ENCODE measurements at places on chromosomes 12 and 14.

GRCh38 chr14:52873065-52873464, 77.8 kb downstream of the FERMT2 start:
- DNase-seq = no peak

DNA sequence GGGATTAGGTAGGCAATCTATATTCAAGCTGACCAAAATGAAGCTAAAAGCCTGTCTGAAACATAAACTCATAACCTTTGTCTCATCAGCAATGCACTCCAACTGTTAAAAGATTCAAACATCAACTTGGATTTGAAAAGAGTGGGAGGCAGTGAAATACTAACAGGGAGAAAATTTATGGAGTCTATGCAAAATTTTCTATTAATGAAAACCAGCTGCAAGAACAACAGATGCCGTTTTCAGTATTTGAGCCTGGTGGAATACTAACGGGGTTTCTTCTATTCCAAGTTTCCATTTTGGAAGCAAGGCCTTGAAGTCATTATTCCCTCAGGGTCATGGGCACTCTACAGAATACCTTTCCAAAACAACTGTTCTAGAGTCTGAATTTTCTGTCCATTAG, 88.3 kb downstream of the LRP6 start:
- no peak for DNase-seq

DNA sequence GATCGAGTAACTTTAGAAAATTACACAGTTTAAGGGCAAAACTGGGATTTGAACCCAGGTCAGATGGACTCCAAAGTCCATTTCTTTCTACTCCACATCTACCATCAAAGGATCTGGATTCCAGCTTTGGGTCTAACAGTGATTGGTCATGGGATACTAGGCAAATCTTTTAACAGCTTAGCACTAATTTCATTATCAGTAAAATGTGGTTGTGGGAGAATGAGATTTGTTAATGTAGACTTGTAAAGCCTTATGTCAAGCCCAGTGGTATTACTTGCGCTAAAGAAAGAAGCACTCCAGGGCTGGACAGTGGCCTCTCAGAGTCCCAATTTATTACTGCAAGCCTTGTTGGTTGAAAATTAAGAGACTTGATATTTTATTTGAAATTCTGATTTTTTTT, 65.2 kb upstream of the MANSC4 start:
- DNase-seq = no peak

- DNase-seq = no peak
Measured at GRCh38 chr14:67441256-67441655, 29.3 kb upstream of the PLEK2 start.

- DNase-seq = no peak
Measured at GRCh38 chr12:80504389-80505163, 60.5 kb downstream of the PTPRQ start.

DNA sequence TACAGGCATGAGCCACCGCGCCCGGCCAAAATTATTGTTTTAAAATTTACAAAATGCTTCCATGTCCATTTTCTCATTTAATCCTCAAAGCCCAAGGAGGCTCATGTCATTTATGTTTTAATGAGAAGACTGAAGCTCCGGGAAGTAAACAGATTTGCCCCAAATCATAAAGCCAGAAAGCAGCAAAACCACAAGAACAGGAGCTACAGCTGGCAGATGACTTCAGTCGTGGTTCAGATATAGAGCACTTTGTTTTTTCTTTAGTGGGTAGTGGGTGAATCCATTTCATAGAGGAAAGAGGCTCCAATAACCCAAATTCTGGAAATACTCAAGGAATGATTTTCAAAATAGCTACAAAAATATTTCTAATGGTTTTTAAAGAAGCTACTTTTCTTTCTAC, 45.4 kb upstream of the VPS33A start:
- no peak for DNase-seq

GRCh38 chr14:74362361-74362915, 14.2 kb downstream of the VRTN start:
- peak; percentile 76 for DNase-seq

DNA sequence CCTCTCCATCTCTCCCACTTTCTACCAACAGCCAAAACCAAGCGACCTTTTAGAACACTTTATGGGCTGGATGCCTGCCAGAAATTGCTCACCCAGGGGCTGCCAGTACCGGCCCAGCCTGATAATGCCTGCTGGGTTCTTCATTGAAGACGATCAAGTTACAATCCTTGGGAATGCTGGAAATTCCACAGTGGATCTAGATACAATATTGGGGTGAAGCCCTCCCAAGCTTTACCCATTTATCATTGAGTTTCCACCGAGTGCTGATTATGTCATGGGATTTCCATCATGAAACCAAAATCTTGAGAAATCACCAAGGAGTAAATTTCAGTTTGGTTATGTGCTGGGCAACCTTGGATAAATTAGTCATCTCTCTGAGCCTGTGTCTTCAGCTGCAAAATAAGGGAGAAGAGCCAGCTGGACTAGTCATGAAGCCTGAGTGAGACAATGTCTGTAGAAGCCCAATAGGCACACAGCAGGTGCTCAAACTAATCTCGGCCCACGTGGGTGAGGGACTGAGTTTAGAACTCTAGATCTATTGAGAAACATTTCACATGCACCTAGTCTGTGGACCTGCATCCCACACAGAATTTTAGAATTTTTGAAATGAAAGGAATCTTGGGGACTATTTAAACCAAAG, 75.5 kb upstream of the CLMN start:
- DNase-seq = no peak

DNA sequence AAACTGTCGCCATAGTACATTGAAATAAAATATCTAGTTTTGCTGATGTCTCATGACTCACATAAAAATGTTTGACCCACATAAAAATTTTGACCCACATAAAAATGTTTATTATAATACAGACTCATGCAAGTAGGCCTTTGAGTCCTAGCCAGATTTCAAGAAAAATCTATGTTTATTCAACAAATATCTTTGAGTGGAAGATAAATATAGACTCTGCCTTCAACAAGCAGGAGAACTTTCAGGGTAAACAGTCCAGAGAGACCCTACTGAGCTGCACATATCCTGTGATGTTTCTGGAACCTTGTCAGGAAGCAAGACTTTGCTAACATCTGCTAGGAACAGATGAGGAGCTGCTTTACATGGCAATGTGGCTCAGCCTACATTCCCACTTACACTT, 283.1 kb downstream of the MDGA2 start:
- DNase-seq = no peak

DNA sequence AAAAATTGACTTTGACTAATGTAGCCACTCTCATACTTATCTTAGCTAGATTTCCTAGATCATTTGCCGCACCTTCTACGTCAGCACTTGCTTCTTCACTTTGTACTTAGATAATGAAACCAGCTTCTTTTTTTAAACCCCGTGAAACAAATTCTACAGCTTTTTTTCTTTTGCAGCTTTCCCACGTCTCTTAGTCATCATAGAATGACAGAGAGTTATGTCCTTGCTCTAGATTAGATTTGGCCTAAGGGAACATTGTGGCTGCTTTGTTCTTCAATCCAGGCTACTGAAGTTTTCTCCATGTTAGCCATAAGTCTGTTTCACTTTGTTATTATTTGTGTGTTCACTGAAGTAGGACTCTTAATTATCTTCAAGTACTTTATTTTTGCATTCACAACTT, 94.9 kb downstream of the SLCO1A2 start:
- no peak for DNase-seq

GRCh38 chr14:33914676-33915516, 36.0 kb downstream of the EGLN3 start:
- no peak for DNase-seq

- DNase-seq = no peak
Measured at GRCh38 chr12:12505544-12506495, 56.8 kb downstream of the DUSP16 start.

DNA sequence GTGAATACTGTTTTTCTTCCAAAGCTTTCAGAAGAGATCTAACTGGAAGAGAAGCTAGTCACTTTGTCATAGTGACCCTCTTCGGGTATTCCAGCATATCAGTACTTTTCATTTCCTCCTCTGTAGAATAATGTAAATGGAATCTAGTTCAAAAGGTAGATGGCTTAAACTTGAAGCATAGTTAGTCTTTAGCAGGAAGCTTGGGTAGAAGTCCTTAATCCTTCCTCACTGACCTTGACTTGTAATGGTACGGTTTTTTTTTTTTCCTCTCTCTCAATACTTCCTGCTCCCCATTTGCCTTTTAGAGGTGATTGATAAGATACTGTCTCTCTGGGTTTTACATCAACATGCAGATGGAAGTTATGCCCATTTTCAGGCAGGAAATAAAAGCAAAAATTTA, 1.7 kb downstream of the FBXO34 start:
- no peak for DNase-seq

DNA sequence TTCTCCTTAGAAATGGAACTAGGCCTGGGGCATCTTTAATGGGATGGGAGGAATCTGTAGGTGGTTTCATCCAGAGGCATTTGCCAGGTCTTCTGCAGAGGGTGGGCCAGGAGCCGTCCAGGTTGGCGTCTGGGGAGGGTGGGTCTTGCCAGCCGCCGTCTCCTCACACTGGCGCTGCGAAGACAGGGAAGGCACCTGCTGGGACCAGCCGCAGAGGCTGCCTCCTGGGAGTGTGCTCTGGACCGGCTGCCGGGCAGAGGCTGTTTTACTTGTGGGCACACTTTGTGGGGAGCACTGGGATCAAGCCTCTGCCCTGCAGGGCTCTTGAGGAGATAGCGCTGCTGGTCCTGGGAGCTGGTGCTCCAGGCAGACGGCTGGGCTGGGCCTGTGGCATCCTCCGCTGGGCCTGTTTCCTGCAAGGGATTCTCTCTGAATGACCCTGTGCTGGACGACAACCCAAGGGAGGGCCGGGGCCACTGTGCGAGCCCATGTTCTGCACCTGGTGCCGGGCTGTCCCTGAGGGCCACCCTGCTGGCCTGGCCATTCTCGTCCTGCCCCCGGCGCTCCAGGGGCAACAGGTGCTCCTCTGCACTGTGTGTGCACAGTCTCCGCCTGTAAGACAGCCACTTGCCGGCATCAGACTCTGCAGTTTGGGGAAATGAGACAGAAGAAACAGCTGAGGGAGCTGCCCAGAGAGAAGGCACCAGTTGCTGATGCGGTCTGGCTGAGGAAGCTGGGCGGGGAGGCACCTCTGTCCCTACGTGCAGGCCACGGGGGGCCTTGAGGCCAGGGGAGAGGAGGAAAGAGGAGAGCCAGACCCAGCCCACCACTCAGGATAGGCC, 10.0 kb upstream of the TEX22 start:
- no peak for DNase-seq

DNA sequence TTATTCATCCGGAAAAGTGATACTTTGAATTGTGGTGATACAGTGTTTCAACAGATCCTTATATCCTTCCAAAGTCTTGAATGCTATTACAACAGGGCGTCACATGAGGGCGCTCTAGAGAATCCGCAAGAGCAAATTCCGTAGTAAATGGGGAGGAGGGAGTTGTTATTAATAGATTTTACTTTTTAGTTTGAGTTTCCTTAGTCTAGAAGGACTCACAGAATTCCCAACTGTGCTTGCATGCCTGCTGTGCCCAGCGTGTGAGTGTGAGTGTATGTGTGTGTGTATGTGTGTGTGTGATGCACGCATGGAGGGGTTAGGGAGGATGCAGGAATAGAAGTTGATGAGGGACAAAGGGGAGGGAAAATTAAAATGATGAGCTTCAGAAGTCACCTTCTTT, 375.3 kb downstream of the C12orf75 start:
- DNase-seq = peak; percentile 57

GRCh38 chr14:76599141-76599540, 162.1 kb upstream of the VASH1 start:
- no peak for DNase-seq

DNA sequence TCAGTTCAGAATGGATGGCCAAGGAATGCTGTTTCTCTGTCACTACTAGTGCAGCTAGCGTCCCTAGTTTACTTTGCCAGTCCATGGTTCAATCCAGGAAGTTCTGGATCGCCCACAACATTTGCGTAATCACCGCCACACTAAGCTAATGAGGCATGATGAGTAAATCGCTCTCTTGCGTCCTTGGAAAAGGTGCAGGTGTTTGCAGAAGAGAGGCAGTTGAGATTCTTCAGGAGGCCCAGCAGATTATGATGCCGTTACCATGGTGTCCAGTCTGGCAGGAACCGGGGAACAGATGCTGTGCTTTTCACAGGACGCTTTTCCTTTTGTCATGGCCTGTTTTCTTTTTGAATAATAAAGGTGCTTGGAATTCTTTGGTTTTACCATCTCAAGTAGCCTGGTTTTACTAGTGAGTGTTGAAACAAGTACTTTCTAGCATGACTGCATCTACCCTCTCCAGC, 9.0 kb downstream of the TPH2 start:
- peak; percentile 98 for DNase-seq

- no peak for DNase-seq
Measured at GRCh38 chr12:50926415-50926814, 25.9 kb upstream of the HIGD1C start.

GRCh38 chr12:29559198-29559597, 61.7 kb upstream of the OVCH1 start:
- DNase-seq = no peak

GRCh38 chr14:88612981-88613380, 50.1 kb downstream of the ZC3H14 start:
- DNase-seq = peak; percentile 7

DNA sequence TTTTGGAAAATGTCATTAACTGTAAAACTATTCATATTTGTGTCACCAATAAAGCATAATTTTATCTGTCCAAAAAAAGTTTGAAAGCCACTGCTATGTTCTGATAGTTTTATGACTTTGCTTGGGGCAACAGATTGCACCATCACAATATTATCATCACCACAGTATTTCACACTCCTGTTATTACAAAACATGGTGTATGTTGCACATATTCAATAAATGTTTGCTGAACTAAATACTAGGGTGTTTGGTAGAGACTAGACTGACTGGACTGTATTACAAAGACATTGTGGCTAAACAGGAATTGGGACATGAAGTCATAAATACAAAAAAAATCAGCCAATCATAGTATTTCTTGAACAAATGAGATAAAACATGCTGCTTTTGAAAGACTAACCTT, 55.1 kb downstream of the PAWR start:
- no peak for DNase-seq

GRCh38 chr14:102063109-102063807, 23.6 kb downstream of the HSP90AA1 start:
- DNase-seq = peak; percentile 49

DNA sequence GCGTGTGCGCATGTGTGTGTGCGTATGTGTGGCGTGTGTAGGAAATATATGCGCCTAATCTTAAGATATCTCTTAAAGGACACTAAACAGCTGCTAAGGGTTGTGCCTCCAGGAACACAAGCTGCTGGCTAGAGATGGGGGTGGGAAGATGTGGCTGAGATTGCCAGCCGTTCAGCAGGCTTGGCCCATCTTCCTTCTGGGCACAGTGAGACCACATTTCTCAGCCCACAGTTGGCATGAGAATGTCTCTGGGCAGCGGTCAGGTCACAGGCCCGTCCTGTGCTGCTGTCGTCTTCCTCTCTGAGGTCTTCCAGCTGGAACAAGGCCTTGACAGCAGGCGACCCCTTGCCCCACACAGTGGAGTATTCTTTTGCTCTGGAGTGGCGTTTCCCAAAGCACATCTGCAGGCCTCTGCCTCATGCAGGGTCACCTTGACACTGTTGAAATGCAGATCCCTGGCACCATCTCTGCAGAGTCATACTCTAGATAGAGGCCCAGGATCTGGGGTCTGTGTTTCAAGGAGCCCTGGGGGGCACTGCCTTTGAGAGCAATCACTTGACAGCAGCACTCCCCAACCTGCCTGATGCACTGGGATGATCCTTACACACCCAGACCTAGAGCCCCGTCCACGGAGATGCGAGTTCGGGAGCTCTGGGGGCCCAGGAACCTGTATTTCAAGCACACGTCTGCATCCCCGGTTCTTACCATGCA, 335.5 kb upstream of the SFSWAP start:
- no peak for DNase-seq

- DNase-seq = no peak
Measured at GRCh38 chr12:18443768-18444437, 182.6 kb downstream of the PIK3C2G start.
